ENCODE measurements at places on chromosomes 2 and 18.

GRCh38 chr18:77607087-77607486, 357.4 kb downstream of the GALR1 start:
- DNase-seq, result no peak

- no peak for DNase-seq
Measured at GRCh38 chr18:3422905-3423304, 27.1 kb upstream of the TGIF1 start.

DNA sequence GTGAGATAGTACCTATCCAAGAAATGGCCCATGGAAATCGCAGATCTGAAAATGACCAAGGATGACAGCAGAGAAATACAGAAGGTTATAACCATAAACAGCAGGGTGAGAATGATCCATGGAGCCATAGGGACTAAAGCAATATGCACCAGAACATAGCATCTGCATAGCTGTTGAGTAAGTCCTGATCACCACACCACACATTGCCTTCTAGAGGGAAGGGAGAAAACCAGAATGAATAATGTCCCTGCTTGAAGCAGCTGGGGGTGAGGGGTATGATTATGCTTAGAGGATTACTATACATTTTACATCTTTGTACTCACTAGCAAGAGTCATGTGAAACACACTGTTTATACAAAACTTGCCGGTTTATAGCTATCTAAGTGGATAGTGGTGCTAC, 350.4 kb downstream of the MBD2 start:
- no peak for DNase-seq

- no peak for DNase-seq
Measured at GRCh38 chr2:112690853-112691401, 29.9 kb upstream of the NT5DC4 start.

DNA sequence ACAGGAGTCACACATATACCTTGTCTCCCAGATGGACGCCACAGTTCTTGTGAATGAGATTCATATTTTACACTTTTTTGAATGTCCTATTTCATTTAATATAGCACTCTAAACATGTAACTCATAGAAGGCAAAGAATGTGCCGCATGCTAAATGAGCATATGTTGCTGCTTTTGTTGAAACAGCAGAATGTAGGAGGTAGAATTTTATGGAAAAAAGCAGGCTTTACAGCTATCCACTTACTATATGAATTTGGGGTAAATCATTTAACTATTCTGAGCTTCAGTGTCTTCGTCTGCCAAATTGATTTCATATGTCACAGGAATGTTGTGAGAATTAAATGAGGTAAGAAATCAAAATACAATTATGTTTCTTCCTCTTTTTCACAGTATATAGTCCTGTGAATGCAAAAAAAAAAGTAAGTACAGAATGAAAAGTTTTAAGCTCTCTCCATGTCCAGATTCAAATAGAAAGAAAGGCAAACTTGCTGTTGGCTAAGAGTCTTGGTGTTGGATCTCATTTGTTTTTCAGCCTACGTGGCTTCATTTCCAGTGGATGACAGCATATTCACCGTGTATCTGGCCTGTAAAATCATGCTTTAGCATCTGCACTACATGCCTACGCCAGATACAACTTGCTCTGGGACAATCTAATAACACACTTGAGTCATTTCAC, 154.7 kb upstream of the CNTNAP5 start:
- DNase-seq, result no peak

DNA sequence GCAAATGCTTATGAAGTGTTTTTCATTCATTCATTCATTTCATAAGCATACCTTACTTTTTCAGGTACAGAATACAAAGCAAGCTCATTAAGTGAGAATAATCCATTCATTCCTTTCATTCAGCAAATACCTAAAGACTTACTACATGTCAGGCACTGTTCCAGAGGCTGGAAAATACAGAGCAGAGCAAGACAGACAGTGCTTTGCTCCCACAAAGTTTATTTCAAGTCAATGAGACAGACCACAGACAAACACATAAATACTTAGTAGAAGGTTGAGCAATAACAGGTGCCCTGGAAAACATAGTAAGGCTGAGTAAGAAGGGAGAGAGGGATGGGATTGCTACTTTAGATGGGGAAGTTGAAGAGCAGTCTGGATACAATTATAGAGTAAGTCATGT, 309.8 kb downstream of the C1D start:
- no peak for DNase-seq

- DNase-seq, result no peak
Measured at GRCh38 chr2:174040417-174040701, 75.2 kb upstream of the SP3 start.

DNA sequence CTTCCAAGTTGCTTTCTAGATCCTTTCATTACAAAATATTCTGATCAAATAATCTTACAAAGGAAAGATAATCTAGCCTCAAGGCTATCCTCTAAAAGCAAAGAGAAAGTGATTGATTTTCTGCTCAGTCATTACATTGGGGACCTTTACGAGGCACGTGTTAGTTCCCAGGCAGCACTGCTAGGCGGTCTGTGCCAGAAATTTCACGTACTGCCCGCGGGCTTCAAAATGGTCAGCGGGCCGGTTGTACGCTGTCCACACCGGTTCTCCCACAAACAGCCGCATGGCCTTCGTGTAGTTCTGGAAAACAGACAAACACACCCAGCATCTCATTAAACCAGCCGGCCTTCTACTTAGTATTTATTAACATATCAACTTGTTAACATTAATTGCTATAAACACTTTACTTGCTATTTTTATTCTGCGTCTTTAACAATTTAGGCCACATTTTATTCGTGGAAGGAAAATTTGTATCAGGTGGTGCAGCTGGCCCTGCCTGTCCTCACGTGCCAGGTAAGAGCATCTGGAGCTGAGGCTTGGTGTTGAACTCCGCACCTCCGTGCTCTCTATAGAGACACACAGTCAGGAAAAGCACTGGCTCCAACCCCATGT, 20.4 kb downstream of the ADI1 start:
- DNase-seq, result no peak

DNA sequence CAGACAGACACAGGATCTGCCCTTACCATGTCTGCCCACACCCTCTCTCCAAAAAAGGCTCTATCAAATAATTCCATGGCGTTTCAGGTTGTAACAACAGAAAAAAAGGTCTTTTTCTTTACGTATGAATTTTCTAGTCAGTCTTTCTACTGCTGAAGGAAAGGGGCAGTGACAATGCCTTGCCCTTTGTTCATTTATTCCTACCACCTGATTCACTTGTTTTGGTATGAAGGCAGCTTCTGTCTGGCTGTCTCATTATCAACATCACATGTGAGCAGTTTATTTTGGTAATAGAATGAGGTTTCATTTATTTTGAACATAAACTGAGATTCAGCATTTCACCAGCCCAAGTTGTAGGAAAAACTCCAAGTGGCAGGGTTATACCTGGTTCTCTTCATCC, 94.3 kb upstream of the KLF7 start:
- DNase-seq, result no peak

DNA sequence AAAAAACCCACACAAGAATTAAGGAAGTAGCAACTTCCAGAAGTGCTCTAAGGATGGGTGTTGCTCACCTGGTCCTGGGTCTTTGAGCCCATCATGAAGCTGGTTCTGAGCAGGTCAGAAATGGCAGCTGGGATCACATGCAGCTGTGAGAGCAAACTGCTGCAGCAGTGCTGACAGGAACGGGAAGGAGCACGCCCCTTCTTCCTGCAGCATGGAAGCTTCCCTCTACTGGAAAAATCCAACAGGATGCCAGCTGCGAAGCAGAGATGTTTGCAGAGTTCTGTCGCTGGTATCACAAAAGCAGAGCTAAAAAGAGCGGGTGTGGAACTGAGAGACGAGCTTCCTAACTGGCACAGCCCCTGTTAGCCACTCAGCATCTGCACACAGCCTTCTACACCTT, 33.7 kb downstream of the EIF4E2 start:
- DNase-seq, result no peak

- no peak for DNase-seq
Measured at GRCh38 chr2:9847140-9847539, 3.9 kb downstream of the TAF1B start.

- no peak for DNase-seq
Measured at GRCh38 chr2:88464153-88464552, 11.7 kb upstream of the FOXI3 start.

- no peak for DNase-seq
Measured at GRCh38 chr2:16318474-16319195, 347.0 kb downstream of the CYRIA start.

DNA sequence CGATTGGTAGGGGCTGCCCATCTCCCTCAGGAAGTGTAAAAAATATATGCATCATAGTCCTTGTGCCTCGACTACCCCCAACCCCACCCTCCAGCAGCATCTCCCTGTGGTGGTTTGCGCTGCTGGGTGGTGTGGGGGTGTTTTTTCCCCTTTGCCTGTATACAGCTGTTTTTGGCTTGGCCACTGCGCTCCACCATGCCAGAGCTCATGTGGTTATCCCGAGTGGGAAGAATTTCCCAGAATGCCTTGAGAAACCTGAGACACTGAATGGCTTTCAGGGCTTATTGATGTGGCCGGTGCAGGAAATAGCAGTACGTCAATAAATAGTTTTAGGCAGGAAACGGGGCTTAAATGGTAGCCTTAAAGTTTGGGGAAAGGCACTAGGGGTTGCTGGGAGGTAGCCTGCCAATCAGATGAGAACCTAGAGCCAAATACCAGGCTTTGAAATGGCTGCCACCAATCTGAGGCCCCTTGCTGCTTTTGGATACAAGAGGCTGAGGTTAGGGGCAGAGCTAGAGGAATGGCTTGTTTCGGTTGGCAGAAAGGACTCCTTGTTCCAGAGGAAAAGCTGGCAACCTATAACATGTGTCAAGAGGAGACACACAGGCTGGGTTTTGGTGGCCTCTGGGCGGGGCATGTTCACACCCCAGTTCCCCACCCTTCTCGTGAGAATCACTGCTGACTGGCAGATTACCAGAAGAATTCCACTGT, 144.1 kb downstream of the SMAD7 start:
- no peak for DNase-seq

GRCh38 chr2:177229442-177230242, 17.0 kb downstream of the HNRNPA3 start:
- DNase-seq, result no peak

GRCh38 chr2:8133363-8133762, 548.5 kb upstream of the ID2 start:
- DNase-seq, result no peak

DNA sequence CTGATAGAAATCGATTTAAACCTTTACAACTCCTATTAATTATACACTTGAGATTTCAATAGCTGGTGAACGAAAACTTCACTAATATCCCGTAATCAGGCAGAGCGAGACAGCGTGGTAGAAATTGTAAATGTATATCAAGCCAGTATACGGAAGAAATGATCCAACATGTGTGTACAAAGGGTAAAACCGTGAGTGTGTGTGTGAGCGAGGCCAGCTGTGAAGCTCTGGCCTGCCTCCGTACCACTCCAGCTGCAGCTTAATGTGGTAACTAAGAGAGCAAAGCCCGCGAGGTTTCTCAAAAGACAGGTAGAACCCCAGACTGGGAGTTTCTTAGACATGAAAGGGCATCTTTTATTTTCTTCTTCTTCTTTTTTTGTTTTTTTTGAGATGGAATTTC, 52.3 kb upstream of the ZNF516 start:
- no peak for DNase-seq

- DNase-seq, result no peak
Measured at GRCh38 chr2:231904161-231904611, 22.0 kb downstream of the NPPC start.

Measured in NCI-H2171 (cell line).